Sigmoid colon (tissue), 7 donors: ENCODE measurements at places on chromosomes 6 and 20. TPM values are rescaled to one million over a fixed set of nuclear protein-coding genes. Genes with fewer than 3 reads are reported as not detected.

DNA sequence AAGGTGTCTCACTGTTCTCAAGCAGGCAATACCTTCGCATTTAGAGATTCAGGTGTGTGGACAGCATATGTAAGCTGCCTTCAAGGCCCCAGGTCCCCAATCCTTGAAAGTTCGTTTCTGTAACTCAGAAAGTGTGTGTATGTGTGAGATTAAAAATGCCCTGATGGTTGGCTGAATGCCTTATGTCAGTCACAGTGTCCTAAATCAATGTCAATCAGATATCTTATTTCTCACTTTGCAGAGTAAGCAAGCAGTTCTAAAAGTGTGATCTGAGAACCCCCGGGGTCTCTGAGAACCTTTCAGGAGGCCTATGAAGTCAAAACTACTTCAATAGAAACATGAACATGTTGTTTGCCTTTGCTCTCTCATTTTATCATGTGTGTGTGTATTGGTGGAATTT is 123.2 kb upstream of the NUP153 start:
- no peaks in the 10 kb centered on the region for H3K4me1 ChIP-seq
- no peak for DNase-seq
- H3K4me3 ChIP-seq: no peak overlapping the region
- no peak overlapping the region for H3K27ac ChIP-seq
- H3K36me3 ChIP-seq: peaks cover 91% of the 10 kb centered on the region

DNA sequence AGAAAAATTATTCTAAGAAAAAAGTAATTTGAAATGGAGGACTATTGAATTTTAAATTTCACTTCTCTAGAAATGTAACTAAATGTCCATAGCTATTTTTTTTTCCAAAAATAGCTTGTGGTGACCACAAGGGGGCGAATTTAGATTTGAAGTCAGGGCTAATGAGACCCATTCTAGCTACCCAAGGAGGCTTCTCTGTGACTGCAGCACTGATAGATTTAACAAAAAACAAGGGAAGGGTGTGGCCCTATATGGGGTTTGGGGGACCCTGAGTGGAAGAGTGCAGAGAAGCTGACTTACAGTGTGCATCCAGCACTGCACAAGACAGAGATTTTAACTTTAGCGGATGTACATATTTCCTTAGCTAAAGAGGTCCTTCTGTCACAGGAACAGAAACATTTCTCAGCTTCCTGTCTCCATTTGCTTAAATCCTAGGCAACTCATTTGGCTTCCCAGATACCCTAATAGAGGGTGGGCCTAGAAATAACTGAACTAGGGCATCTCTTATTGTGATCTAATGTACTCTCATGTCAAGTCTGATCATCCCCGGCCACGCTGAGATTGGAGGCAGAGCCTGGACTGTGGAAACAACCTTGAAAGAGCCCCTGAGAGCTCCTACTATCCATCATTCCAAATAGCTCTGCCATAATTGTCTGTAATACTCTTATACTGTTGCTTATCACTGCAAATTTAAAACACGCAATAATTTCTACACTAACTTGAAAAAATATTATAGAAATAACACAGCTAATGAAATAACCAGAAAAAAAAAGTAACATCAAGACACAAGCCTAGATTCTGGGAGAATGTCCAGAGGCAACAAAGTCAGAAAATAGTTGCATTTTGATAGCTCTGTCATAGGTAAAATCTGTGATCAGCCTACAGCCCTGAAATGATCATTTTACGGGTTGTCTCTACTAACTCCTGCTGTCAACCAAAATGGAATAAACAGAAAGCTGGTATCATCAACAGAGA is 93.6 kb downstream of the SNAP91 start:
- H3K4me1 ChIP-seq: no peaks in the 10 kb centered on the region
- DNase-seq: no peak
- H3K4me3 ChIP-seq: no peak overlapping the region
- no peaks in the 10 kb centered on the region for H3K36me3 ChIP-seq
- H3K27me3 ChIP-seq: no peaks in the 10 kb centered on the region

- DNase-seq: no peak
- H3K27me3 ChIP-seq: no peaks in the 10 kb centered on the region
- no peak overlapping the region for H3K4me3 ChIP-seq
- no peaks in the 10 kb centered on the region for H3K4me1 ChIP-seq
- no peaks in the 10 kb centered on the region for H3K36me3 ChIP-seq
These were observed 156.0 kb downstream of the TBC1D7 start for GRCh38 chr6:13172291-13172690.

The SLC29A1 gene
- total RNA-seq: 194 TPM

The LPIN3 gene
- 12.3 TPM for total RNA-seq

DNA sequence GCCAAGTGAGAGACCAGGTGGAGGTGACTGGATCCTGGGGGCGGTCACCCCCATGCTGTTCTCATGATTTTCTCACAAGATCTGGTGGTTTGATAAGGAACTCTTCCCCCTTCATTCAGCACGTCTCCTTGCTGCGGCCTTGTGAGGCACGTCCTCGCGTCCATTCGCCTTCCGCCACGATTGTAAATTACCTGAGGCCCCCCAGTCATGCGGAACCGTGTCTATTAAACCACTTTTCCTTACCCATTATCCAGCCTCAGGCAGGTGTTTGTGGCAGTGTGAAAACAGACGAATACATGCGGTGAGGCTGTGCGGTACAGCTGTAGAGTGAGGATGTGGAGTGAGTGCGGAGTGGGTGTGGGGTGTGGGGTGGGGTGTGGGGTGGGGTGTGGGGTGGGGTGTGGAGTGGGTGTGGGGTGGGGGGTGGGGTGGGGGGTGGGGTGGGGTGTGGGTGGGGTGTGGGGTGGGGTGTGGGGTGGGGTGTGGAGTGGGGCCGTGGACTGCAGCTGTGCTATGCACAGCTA is 12.1 kb upstream of the NTSR1 start:
- no peak for DNase-seq
- H3K4me1 ChIP-seq: no peaks in the 10 kb centered on the region
- H3K36me3 ChIP-seq: no peaks in the 10 kb centered on the region
- no peak overlapping the region for H3K4me3 ChIP-seq

GRCh38 chr6:125717120-125717731 is 32.2 kb upstream of the HEY2 start:
- H3K27ac ChIP-seq: no peak overlapping the region
- H3K4me3 ChIP-seq: no peak overlapping the region
- DNase-seq: no peak
- no peaks in the 10 kb centered on the region for H3K27me3 ChIP-seq

The MDFI gene
- total RNA-seq: 8.6 TPM

DNA sequence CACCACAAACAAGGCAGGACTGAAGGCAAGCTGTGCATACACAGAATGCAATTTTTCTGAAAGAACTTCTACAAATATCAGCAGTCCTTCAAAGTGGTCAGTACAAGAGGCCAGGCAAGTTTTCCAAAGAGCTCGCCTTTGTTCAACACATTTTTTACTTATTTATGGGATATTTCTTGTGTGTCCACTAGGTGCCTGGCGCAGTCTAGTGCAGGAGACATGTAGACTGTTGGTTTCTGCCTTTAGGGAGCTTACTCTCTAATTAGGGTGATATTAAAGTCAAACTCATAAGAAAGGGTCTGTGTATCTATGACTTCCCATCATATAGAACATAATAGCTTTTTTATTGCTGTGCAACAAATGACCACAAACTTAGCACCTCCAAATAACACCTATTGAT is 21.2 kb upstream of the VEGFA start:
- H3K36me3 ChIP-seq: no peaks in the 10 kb centered on the region
- no peaks in the 10 kb centered on the region for H3K4me1 ChIP-seq
- H3K27ac ChIP-seq: no peak overlapping the region
- peak; percentile 21 for DNase-seq
- no peaks in the 10 kb centered on the region for H3K27me3 ChIP-seq
- no peak overlapping the region for H3K4me3 ChIP-seq

- H3K4me1 ChIP-seq: peaks cover 10% of the 10 kb centered on the region
- DNase-seq: peak; percentile 56
- H3K27ac ChIP-seq: no peak overlapping the region
- no peaks in the 10 kb centered on the region for H3K36me3 ChIP-seq
- H3K4me3 ChIP-seq: peak overlapping the region; percentile 7
- peaks cover 30% of the 10 kb centered on the region for H3K27me3 ChIP-seq
These were observed 41.3 kb downstream of the SPDEF start for GRCh38 chr6:34514593-34515472.

GRCh38 chr6:107152638-107153430 is 37.5 kb upstream of the BEND3 start:
- no peak for DNase-seq
- H3K27me3 ChIP-seq: no peaks in the 10 kb centered on the region
- H3K36me3 ChIP-seq: no peaks in the 10 kb centered on the region
- H3K4me1 ChIP-seq: no peaks in the 10 kb centered on the region

DNA sequence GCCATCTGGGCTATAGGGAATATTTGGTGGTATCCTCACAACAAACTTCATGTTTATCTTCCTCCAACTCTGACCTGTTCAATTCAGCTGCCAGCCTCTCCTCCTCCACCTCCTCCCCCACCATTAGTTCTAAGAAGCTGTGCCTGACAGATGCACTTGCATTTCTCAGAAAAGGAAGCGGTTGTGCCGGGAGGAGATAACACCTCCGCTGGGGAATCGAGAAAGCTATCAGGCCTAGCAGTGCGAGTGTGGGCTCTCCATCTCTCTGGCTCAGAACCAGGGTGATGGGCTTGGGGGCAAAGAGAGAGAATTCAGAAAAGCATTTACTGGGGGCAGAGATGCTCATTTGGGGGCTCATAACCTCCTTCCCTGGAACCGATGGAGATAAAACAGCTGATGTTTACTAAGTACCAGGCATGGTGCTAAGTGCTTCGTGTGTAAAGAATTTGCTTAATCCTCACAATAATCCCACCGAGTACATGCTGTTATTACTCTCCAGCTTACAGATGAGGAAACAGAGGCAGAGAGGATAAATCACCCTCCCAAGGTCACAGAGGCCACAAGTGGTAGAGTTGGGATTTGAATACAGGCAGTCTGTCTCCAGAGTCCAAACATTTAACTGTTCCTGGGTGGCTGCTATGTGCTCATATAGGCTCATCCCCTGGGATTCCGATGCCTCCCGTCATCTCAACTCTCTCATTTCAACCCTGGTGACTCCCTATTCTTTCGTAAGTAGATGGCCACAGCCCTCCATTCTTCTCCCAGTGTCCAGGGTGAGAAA is 38.3 kb downstream of the COX4I2 start:
- no peak overlapping the region for H3K4me3 ChIP-seq
- H3K36me3 ChIP-seq: no peaks in the 10 kb centered on the region
- peak overlapping the region; percentile 53 for H3K27ac ChIP-seq
- H3K27me3 ChIP-seq: no peaks in the 10 kb centered on the region
- no peak for DNase-seq

DNA sequence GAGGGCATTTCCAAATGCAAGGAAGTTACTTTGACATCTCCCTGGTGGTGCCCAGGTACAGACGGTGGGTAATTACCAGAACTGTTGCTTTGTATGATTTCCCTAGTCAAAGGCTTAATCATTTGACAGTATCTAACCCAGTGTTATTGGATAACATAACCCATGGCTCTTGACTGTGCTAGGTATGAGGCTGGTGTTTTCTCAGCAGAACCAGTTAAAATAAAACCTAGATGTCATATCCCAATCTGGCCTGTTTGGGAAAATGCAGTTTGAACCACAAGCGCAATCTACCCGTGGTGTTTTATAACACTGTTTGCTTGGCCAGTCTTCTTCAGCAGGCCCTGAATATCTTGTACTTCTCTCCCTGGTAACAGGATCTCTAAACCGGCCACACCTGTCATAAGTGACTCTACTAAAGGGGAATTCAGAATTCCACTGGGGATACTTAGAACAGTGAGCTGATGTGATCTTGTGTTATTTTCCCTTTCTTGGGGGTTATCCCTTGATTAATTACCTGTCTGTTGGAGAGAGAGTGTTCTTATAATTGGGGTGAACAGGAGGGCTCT is 32.8 kb downstream of the PPP1R14C start:
- H3K27ac ChIP-seq: no peak overlapping the region
- H3K27me3 ChIP-seq: no peaks in the 10 kb centered on the region
- no peaks in the 10 kb centered on the region for H3K4me1 ChIP-seq
- DNase-seq: no peak
- no peaks in the 10 kb centered on the region for H3K36me3 ChIP-seq

GRCh38 chr6:43913375-43914271 is 143.6 kb downstream of the VEGFA start:
- H3K27me3 ChIP-seq: no peaks in the 10 kb centered on the region
- H3K27ac ChIP-seq: no peak overlapping the region
- no peak for DNase-seq
- no peak overlapping the region for H3K4me3 ChIP-seq
- no peaks in the 10 kb centered on the region for H3K4me1 ChIP-seq

DNA sequence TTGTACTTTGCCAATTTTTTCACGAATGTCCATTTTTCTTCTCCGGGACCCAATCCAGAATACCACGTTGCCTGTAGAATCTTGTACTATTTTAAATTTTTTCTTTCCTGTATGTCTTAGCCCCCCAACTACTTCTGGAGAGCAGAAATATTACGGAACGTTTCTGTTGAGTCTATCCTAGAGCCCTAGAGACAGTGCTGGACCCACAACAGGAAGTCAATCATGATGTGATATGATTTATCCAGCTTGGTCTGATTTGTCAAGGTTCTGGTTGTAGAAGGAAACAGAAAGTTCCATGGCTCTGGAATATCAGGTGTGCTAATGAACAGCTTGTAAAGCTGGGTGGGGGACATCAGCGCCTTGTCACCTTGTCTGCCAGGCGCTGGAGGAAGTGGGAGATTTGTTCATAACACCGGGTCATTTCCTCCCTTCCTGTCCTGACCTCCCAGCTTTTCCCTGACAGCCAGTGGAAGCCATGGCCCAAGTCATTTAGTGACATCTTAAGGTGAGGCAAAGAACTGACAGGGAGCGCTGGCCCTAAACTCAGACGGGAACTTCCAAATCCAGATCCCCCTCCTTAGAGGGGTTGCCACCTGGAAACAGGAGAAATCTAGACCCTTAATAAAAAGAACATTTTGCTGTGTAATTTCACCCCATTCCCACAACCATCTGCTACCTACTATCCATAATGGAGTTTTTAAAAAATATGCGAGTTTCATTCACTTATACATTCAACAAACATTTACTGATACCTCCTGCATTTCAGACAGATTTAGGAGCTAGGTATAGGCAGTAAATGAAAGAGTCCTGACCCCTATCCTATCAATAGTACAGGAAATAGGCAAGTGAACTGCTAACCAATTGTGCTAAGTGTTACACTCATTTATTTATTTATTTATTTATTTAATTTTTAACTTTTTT is 130.5 kb downstream of the ZFP64 start:
- no peaks in the 10 kb centered on the region for H3K36me3 ChIP-seq
- no peaks in the 10 kb centered on the region for H3K4me1 ChIP-seq
- DNase-seq: no peak
- no peak overlapping the region for H3K27ac ChIP-seq
- no peaks in the 10 kb centered on the region for H3K27me3 ChIP-seq

The HAO1 gene
- not detected for total RNA-seq

DNA sequence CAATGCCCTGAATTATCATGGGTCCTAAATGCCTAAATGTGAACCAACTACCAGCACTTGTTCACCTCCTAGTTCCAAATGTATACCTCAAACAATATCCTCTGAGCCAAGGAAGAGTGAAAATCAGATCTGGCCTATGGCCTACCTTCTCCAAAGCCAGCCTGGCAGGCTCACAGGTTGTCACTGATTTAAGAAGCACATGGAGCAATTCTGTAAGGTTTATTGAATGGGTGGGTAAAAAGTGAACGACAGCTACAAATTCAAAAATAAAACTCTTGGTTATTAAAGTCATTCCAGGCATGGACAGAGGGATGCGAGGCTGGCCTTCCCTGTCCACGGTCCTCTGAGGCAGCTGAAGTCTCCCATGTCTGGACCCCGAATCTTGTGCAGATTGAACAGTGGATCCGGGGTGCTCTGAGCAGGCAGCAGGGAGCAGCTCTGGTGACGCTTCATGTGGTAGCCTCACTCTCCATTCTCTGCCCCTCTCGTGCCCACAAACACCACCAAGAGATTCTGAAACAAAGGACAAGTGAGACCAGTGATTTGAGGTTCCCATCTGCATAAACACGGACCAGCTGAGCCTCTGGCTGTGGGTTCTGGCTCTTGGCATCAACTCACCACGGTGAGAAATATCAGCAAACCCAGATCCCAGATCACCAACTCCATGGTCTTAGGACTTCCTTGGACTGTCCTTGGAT is 14.6 kb downstream of the SNHG17 start:
- H3K27me3 ChIP-seq: no peaks in the 10 kb centered on the region
- H3K4me1 ChIP-seq: no peaks in the 10 kb centered on the region
- H3K36me3 ChIP-seq: peaks cover 59% of the 10 kb centered on the region
